Tibial artery (tissue), 4 donors: ENCODE measurements at places on chromosomes 11 and 22.
A peak's percentile ranks its signal among the peaks of the same experiment; 100 is the strongest.

DNA sequence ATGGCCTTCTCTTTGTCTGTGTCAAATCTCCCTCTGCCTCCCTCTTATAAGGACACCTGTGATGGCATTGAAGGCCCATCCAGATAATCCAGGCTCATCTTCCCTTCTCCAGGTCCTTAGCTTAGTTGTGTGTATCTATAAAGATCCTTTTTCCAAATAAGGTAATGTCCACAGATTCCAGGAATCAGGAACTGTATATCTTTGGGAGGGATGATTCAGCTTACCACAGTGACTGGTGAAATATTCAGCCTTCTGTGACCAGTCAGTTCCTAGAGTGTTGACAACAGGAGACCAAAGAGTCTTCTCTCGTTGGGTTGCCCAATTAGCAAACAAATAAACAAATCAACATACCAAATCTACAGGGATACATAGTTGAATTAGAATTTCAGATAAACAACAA is 175.8 kb downstream of the MPPED1 start:
- DNase-seq, result no peak

DNA sequence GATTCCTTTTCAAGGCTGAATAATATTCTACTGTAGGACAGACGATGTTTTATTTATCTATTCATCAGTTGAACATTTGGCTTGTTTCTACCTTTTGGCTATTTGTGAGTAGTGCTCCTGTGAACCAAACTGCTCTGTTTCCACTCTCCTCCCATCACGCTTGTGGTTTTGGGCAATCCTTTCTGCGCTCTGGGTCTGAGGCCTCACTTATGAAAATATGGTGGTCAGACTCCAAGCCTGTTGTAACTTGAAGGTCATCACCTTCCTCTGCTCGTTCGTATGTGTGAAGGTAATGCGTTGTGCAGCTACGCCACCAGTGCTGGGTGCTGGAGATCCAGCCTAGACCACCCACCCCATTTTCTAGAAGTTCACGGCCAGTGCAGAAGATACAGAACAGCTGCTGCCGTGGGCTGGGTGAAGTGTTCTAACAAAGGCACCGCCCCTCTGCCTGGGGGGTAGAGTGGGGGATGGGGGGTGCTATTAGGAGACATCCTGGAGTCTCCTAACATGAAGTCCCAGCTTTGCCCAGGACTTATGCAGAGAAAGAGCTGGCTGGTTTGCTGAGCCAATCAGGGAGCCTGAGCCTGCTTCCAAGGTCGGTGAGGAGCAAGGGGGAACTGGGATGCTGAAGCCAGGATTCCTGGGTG is 21.0 kb downstream of the PTPN5 start:
- DNase-seq, result no peak

- no peak for DNase-seq
These were observed 21.7 kb downstream of the CAVIN3 start for GRCh38 chr11:6298605-6299004.

- DNase-seq, result no peak
These were observed 1.8 kb downstream of the BSCL2 start for GRCh38 chr11:62705413-62705812.

DNA sequence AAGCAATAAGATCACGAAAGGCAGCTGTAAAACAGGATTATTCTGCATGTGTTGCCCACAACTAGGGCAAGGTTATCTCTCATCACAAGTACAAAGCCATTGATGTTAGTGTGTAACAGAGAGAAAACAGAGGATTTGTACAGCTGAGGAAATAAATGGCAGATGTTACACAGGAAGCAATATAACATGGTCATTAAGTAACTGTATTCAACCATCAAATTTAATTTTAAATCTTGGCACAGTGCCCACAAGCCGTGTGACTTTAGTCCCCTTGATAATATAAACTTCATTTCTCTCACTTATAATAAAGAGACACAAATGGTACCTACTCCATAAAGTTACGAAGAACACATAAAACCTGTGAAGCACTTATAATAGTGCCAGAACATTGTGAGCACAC is 17.3 kb downstream of the OR51E2 start:
- no peak for DNase-seq

GRCh38 chr11:67119585-67120391 is 725 bp downstream of the KDM2A start:
- peak; percentile 30 for DNase-seq
